ENCODE measurements at places on chromosomes 12 and 14.

- no peak for DNase-seq
Observed at GRCh38 chr12:79681008-79681590, 9.7 kb downstream of the PAWR start.

GRCh38 chr12:16583969-16584745, 21.8 kb downstream of the LMO3 start:
- no peak for DNase-seq

DNA sequence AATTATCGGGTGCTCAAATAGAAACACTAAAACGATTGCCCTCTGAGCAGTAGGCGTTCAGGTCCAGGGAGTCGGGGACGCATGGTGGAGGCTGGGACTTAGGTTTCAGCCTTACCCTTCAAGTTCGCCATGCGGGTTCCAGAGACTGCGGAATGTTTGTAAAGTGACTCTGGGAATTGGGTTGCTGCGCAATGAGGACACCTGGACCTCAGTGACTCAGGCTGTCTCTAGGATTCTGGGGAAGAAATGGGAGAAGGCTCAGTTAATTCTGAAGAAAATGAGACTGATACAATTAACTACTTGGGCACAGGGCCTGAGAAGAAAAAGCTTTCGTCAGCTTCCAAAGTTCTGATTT, 1.1 kb downstream of the LGALS3 start:
- DNase-seq, result no peak

DNA sequence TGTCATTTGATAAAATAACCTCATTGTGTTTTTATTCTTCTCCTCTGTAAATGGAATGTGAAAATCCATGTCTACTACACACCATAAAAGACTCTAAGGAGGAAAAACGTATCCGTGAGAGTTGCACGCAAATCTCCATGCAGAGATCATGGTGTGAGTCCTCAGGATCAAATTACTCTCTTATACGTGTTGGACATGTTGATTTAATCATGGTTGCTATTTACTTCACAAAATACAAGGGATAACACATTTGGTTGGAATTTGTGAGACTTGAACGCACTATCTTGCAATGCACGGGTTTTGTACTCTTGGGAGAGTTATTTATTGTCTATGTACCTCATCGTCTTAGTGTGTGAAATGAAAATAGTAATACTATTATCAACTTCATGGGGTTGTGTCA, 128.0 kb upstream of the RASSF8 start:
- no peak for DNase-seq

DNA sequence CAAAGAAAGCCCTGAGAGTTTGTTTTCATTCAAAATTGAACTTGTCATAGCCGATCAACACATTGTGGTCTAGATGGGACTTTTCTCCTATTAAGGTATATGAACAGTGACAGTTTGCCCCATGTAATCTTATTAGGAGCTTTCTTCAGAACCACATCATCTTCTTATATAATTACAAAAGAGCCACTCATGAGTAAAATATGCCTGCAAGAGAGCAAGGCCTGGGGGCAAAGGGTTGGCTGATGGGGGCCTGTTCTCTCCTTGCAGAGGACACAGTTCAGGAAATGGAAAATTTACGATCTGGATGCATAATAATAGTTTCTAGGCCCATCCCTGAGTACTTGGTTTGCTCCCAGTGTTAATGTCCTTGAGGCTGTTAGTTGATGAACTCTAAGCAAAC, 87.8 kb downstream of the FLRT2 start:
- DNase-seq, result no peak

DNA sequence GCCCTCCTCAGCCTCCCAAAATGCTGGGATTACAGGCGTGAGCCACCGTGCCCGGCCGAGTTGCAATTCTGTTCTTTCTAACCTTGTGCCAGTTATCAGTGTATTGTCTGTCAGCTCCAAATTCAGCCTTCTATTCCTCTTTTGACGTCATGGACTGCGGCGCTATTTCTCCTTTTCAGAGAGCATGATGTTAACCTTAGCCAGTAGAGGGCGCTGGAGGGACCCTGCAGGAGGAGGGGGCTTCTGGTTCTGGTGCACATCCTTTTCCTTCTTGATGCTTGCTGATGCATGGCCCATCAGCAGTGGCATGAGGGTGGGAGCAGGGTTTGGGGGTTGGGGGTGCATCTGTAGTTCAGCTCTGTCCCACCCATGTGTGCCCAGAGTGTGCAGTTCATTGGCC, 179.3 kb upstream of the RMST start:
- no peak for DNase-seq

GRCh38 chr14:79557309-79557708, 654.0 kb downstream of the DIO2 start:
- DNase-seq, result no peak
